ENCODE measurements at places on chromosomes 3 and 15.

DNA sequence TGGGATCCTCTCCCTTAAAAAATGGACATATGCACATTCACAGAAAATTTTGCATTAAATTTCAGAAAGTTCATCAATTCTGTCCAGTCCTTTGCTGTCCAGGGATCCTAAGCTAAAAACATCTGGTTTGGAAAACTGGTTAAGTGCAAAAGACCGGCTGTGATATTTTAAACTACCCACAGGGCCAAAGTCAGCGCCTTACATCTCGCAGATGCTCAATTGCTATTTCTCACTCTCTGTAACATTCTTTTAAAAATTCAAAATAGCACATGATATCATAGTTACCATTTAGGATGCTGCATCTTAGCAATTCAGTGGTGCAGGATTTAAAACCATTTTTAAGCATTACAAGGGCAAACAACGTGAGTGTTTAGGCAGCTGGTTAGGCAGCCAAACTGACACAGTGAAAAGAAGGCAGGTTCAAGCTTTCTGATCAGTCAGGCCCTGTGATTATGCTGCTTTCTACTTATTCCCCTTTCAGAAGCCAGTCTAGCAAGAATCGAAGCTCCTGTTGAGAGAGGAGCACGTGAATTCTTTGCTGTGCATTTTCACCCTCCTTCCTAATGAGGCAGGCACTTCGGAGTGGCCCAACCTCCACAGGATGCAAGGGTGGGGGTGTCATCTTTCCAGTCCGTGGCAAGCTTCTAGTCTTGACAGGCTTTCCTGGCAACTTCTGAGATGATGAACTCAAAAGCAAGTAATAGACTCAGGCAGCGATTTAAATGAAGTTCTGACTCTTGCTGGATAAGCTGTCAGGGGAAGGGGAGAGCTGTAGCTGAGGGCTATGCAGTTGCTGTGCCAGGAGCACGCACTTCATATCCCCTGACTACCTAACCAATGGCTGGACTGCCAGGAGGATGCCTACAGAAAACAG, 8.8 kb downstream of the PRICKLE2 start:
- DNase-seq, result no peak

- DNase-seq, result no peak
Observed at GRCh38 chr3:111159391-111159790, 87.8 kb downstream of the NECTIN3 start.

GRCh38 chr3:128328546-128329458, 137.9 kb downstream of the DNAJB8 start:
- DNase-seq, result no peak

DNA sequence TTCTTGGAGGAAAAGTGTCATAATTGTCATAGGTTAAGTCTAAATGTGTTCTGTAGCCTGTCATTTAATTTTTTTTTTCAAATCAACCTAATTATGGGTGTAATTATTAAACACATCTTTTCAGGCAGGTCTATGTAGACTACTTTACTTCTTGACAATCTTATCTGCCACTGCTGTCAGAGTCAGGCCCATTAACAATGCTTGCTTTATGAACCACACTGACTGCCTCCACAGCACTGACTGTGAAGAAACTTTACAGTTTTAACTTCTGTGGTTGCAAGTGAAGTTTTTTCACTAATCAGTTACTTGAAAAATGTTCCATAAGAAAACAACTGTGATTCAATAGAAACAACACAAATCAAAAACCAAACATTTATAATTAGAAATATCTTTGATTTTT, 407.8 kb downstream of the PLCL2 start:
- DNase-seq, result no peak

GRCh38 chr3:55446850-55447249, 40.3 kb downstream of the WNT5A start:
- no peak for DNase-seq

GRCh38 chr15:57573151-57573550, 18.6 kb upstream of the MYZAP start:
- no peak for DNase-seq

DNA sequence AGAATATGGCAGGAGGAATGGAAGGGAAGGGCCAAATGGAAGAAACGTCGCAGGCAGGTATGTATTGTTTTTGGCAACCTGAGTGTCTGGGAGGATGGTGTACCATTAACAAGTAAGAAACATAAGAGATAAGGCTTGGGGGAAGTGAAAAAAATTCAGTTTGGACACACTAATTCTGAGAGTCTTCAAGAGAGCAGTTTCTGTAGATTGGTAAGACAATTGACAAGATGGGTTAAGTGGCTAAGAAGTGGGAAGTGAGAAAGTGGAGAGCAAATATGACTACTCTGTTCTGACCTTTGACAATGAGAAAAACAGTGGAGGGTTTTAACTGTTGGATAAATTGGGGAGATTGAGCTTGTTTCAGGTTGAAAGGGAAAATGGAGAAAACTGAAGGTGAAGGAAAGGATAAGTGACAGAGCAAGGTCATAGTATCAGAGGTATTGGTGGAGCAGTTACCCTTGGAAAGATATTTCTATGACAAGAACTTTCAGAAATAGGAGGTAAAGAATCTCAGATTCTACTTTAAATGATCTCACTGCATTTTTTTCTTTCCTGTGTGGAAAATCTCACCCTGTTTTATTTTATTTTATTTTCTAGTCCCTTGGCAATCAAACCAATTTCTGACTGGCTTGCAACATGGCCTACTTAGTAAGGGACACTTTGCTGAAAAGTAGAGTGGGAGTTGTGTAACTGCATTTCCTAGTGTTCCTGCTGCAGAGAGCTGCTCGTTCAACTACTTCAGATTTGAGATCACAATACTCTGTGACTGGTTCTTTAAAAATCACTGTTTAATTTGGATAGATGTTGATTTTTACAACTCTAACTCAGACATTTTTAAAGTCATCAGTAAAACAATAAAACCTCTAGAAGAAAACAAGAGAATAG, 23.1 kb upstream of the GABPB1 start:
- no peak for DNase-seq

DNA sequence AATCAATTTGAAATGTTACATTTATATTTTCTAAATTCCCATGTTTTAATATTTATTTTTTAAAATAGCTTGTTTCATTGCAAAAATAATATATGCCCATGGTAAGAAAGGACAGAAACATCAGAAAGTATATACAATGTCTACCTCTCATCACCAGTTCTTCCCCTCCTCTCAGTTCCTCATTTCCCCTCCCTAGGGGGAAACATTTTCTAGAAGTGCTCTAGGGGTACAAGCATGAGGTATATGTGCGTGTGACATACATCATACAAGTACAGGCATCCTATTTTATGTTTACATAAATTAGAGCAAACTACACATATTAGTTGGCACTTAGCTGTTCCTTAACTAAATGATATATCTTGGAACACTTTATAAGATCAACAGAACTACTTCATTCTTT, 189.3 kb upstream of the VEPH1 start:
- DNase-seq, result no peak

- no peak for DNase-seq
Observed at GRCh38 chr3:167160781-167161180, 219.3 kb downstream of the ZBBX start.

GRCh38 chr3:71989165-71989564, 204.2 kb upstream of the PROK2 start:
- no peak for DNase-seq

- DNase-seq, result no peak
Observed at GRCh38 chr3:144264350-144264749, 292.7 kb downstream of the DIPK2A start.

- no peak for DNase-seq
Observed at GRCh38 chr15:101254157-101255050, 2.6 kb upstream of the CHSY1 start.

DNA sequence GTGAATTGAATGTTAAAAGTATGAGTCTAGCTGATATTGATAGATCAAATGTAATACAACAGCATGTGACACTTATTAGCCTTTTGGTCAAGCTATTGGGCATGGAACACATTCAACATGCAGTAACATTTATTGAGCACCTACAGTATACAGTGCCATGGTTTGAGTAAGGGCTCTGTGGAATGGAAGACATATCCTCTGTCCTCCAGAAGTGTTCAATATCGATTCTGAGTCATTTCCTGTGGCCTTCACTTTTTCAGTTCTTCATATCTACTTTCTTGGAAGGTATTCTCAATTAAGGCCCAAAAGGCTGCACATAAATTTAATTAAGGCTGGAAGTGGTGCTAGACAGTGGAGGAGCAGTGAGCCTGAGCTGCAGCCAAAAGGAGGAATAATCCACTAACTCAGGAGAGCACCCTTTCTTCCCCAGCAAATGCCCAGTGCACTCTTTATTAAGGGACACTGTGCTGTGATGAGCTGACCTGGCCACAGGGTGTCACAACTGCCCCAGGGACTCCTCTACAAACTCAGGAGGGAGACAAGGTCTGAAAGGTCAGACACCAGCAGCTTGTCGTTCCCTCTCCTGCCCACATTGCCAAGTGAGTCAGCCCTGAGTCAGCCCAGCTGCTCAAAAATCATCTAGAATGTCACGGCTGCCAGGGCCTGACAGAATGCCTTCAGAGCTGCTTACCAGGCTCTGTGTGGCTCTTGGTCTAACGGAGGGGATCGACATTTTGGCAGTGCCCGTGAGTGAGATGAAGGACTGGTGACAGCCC, 544.8 kb downstream of the AGBL1 start:
- DNase-seq, result no peak
